ENCODE measurements at places on chromosomes 5 and 9.
A peak's percentile ranks its signal among the peaks of the same experiment; 100 is the strongest.

DNA sequence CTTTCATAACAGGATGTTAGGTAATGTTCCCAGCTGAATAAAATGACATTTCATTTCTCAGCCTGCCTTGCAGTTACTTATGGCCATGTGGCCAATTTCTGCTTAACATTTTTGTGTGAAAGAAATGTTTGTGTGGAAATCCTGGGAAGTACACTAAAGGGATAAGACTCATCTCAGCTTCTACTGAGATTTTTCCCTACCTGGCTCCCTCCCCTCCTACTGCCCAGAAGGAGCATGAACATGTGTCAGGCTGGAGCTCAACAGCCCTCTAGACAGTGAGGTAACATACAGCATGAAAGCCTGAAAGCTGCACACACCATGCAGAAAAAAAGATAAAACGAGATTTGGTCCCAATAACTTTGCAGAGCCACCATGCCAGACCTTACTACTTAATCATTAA is 288.4 kb upstream of the COX7C start:
- DNase-seq, result no peak

DNA sequence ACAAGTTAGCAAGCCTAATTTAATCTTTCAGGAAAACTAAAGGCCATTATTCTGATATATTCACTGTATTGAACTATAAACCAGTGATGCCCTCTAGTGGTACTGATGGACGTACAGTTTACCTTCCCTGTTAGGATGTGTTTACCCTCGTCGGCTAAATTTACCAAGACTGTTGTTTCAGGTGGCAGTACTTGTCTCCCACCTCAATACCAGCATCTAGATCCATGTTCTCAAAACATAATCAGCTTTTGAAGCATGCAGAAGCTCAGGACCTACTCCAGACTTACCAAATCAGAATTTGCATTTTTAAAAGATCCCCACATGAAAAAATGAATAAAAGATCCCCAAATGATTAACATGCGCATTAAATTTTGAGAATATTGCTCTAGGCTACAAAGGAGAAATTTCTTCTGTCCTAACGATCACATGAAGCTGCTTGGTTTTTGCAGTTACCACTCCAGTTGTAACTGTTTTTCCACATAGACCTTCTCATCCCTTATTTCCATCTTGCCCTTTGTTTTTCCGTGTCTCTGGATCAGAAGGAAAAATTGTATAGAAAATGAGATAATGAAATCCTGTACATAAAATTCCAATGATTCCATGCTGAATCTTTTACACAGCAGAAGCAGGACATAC is 3.2 kb upstream of the BAAT start:
- no peak for DNase-seq

DNA sequence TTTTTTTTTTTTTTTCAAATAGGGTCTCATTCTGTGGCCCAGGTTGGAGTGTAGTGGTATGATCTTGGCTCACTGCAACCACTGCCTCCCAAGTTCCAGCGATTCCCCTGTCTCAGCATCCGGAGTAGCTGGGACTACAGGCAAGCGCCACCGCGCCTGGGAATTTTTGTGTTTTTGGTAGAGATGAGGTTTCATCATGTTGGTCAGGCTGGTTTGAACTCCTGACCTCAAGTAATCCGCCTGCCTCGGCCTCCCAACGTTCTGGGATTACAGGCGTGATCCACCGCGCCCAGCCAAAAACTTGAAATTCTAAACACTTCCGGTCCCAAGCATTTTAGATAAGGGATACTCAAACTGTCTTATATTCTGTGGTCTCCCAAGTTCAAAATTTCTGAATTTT is 718.9 kb upstream of the MEF2C start:
- DNase-seq, result no peak

GRCh38 chr9:128246471-128246870 is 29.3 kb downstream of the GOLGA2 start:
- DNase-seq, result no peak

GRCh38 chr9:81989700-81990099 is 1.1 kb downstream of the SPATA31D1 start:
- no peak for DNase-seq

DNA sequence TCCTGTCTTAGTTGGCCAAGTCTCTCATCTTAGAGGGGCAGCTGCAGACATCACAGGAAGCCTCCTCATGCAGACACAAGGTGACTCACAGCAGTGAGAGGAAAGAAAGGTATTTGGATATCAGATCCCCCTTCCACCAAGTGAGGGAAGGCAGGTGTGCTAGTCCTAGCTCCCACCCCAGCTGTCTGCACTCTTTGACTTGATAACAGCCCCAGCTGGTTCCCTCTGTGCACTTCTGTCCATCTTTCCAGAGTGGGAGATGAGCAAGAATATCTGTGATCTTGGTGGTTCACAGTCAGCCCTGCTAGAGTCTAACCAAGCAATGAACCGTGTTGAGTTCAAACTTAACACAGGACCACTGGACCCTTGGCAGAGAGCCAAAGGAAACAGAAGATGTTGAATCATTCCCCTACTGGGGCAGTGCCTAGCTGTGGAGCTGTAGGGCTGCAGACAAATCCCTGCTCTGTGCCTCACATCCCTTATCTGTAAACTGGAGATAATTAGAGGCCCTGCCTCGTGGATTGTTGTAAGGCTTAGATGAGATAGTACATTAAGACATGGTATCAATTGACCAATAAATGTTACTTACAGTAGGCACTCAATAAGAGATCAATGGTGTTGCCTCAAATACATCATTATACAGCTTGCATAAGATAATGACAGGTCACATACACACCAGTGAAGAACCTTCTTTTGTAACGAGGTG is 39.1 kb downstream of the SH3RF2 start:
- DNase-seq, result peak; percentile 41

DNA sequence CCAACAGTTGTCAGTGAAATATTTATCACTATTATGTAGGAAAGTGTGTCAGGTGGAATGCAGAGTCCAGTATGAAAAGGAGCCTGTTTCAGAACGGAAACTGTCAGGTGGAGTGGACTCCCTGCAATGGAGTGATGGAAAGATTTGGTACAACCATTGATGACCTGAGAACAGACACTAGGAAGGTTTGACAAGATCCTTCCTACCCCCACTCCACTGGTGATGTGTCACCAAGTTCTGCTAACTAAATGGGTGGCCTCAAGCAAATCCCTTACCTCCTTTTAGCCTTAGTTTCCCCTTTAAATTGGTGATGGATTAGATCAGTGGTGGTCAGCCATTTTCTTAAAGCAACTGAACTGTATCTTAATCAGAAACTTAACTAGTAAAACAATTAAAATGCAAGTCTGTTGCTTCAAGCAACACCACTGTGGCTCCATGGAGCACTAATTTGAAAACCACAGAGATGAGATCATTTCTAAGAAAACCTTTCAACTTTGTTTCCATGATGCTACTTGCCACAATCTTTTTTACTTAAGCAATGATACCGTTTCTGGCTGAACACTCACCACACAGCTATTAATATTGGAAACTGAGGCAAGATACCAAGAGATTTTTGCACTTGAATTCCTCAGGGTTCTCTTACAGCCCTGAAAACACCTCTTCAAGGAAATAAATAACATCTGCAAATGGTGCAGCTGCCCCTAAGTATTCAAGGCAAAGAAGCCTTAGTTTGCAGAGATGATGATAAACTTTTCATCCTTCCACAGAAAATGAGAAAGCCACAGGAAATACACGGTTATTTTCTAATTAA is 140.6 kb downstream of the ERCC6L2 start:
- DNase-seq, result no peak

GRCh38 chr9:69023650-69024049 is 9.7 kb upstream of the PRKACG start:
- DNase-seq, result no peak

DNA sequence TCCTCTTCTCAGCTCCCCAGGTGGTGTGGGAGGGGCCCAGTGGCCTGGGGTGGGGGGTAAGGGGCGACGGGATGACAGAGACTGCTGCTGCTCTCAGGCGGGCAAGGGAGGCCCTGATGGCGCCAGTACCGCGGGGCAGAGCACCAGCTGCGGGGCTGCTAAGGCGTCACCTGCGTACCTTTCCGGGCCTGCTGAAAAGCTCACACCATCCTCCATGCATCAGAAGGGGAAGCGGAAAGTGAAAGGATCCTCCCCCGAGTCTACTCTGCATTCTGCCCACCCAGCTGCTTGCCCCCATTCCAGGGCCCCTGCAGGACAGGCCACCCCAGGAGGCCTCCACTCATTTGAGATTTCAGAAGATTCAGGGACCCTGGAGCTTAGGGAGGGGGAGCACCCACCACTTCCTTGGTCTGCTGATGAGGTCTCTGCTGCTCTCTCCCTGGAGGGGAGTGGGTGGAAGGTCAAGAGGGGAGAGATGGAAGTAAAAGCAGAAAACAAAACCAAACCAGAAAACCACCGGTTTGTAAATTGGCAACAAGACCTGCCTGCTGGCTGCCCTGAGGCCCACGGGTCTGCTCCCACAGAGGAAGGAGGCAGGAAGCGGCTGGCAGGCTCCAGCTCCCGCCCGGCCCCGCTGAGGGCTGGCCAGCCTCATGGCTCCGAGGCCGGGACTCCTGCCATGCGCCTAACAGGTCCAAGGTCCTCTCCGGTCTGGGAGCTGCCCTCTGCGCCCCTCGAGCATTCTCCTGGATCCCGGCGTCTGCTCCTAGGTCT is 33.6 kb downstream of the PRRT1B start:
- no peak for DNase-seq

DNA sequence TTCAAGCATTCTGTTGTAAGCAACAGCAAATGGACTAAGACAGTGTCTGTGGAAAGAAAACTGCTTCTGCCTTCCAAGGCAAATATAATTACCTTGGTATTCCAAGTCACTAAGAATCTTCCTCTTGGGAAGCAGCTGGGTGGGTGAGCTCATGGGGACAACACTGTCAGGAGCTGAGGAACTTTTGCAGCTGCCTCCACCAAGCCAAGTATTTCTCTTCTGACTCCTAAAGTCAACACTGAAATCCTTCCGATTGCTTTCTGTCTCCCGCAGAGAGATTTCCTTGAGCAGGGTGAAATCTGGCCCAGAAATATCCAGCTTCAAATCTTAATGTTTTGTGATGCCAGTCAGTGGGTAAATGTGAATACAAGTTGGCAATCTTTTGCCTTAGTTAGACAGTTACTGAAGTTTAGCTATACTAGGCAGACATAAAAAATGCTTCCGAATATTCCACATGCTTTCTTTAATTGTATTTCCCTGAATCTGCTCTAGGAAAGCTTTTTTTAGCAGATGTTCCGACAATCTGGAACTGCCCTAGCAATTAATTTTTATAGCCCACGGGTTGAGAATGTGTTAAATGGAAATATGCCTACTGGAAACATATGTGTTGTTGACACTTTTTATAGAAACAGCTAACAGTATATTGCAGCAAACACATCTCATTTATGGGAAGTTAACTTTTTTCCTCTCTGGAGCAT is 369.9 kb upstream of the DAB2 start:
- peak; percentile 20 for DNase-seq

- peak; percentile 15 for DNase-seq
These were observed 209.3 kb upstream of the PPP1R2B start for GRCh38 chr5:156640691-156641241.

- DNase-seq, result no peak
These were observed 29.9 kb downstream of the FAM219A start for GRCh38 chr9:34428325-34428958.

- DNase-seq, result no peak
These were observed 32.9 kb downstream of the LHFPL2 start for GRCh38 chr5:78615697-78616096.

GRCh38 chr9:11417782-11418181 is 805.0 kb upstream of the PTPRD start:
- DNase-seq, result no peak

- DNase-seq, result no peak
These were observed 372.1 kb downstream of the ACTL7B start for GRCh38 chr9:108483676-108484075.

DNA sequence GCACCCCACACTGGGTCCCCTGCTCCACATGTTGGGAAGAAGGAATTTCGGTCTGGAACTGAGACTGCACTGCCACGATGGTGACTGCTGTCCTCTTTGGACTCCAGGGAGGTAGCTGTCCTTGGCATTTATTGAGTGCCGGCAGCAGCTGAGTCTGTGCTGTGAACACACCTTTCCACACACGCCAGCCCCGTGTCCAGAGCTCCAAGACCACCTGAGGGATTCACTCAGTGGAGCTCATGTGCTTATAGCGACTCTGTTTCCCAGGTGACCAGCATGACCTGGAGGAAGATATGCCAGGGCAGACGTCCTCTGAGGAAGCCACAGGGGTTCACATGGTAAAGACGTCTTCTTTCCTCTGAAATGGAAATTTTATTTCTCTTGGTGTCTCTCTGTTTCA is 33.2 kb upstream of the FLT4 start:
- no peak for DNase-seq

- peak; percentile 34 for DNase-seq
These were observed 15.7 kb downstream of the PNPLA7 start for GRCh38 chr9:137534256-137535119.

DNA sequence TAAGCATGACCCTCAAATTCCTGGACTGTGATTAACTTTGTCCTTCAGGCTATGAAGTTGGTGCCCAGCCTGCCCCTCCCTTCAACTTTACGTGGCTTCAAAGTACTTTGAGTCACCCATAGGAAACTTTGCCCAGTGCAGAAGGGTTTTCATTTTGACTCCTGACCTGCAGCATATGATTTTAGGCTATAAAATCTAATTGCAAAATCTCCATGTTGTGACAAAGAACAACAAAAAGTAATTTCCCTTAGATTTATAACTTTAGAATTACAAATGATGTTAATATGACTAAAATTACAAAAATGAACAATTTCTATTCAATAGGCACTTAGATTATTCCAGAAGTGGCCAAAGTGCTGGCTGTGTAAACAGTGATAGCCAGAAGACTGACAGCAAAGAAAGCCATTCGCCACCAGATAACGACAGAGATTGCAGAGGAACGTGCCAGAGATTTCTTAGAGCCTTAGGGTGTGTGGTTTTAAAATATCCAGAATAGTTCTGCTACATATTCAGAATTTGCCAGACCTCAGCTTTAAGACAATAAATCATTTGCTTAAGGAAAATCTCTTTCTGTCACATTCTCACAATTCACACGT is 197.4 kb downstream of the SEMA5A start:
- DNase-seq, result no peak

GRCh38 chr9:26768145-26768544 is 124.5 kb downstream of the CAAP1 start:
- DNase-seq, result no peak

DNA sequence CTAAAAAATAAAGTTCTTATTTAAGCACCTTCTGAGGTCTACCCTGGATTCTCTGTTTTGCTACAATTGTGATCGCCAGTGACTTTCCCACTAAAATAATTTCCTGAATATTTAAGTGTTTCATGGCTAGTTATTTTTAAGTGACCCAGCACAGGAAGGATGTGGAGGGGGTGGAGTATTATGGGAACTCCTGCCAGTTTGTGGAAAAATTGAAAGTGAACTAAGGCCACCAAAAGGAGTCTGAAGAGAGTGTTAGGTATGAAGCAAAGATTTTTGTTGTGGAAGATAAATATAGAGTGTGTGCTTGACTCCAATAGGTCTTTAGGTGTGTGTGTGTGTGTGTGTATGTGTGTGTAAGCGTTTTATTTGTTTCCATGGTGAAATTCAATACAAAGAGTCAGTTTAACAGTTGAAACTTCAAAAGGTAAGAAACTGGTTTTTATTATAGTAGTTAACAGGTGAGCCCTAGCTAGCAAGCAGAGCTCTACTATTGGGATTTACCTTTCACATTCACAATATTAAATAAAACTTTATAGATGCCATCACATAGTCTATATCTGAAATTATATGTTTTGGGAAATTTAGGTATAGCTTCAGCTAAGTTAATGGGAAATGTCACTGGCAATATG is 25.6 kb downstream of the RASGRF2 start:
- DNase-seq, result no peak

GRCh38 chr5:134545070-134545868 is 19.8 kb downstream of the JADE2 start:
- DNase-seq, result no peak

- DNase-seq, result no peak
These were observed 37.9 kb downstream of the SH3TC2 start for GRCh38 chr5:149024943-149025342.

- no peak for DNase-seq
These were observed 22.2 kb downstream of the SLC12A7 start for GRCh38 chr5:1089621-1090040.

Measured in right renal pelvis (tissue), 4 donors.